NCI-H748 treated with DMSO at 0.1 percent for 48 hours (cell line): ENCODE measurements at places on chromosomes 1 and 21.

- DNase-seq, result no peak
Observed at GRCh38 chr1:158976219-158976618, 33.5 kb upstream of the IFI16 start.

GRCh38 chr1:167728818-167729410 is 7.1 kb downstream of the MPZL1 start:
- DNase-seq, result no peak

DNA sequence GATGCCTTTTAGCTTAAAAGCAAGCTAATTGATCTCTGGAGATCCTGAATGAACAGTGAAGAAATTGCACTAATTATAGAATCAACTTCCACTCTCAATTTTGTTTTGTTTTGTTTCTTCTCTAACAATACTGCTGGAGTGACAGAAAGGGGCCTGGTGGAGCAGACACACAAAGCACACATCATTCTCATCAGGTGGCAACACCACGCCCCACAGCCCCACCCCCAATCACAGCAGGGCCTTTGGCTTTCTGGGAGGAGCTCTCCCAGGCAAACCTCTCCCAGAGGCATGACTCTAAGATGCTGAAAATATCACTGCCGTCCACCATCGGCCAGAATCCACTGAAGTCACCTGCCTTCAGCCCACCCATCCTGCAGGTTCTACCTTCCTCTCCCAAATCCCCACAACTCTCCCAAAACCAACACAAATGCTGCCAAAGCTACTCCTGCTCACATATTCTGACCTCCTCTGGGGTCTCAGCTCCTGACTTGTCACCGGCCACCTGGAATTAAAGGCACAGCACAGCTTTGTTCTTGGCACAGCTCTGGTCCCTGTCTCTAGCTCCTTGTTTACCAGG is 120.7 kb downstream of the GRIK3 start:
- DNase-seq, result peak; percentile 73

DNA sequence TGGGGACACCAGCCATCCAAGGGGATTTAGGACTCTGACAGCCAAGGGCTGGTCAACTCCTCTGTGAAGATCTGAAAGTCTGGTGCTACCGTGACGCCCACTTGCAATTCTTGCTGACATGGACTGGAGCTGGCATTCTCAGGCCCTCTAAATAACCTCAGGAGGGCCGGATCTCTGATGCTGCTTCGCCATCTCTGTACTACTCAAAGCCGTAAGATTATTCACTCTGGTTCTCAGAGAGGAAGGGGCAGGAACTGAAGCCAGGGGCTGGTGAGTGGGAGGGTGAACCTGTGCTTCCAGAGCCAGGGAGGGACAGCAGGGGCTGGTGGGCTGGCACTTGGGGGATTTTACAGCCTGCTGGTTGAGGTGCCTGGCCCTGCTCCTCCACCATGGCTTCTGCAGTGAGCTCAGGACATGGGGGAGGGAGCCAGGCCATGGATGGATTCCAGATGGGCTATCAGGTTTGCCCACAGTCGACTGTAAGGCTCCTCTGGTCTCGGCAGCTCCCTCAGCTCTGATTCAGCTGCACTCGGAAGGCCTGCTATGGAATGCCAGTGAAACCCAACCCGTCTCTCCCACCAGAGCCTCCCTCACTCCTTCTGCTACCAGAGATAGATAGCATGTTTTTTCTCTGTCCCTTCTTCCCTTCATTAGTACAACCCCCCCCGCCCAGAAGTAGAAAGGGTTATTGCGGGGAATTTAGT is 84.5 kb downstream of the PLXNA2 start:
- no peak for DNase-seq

GRCh38 chr1:211591980-211592493 is 13.1 kb upstream of the SLC30A1 start:
- DNase-seq, result no peak

- no peak for DNase-seq
Observed at GRCh38 chr1:215660259-215660658, 93.2 kb downstream of the KCTD3 start.

DNA sequence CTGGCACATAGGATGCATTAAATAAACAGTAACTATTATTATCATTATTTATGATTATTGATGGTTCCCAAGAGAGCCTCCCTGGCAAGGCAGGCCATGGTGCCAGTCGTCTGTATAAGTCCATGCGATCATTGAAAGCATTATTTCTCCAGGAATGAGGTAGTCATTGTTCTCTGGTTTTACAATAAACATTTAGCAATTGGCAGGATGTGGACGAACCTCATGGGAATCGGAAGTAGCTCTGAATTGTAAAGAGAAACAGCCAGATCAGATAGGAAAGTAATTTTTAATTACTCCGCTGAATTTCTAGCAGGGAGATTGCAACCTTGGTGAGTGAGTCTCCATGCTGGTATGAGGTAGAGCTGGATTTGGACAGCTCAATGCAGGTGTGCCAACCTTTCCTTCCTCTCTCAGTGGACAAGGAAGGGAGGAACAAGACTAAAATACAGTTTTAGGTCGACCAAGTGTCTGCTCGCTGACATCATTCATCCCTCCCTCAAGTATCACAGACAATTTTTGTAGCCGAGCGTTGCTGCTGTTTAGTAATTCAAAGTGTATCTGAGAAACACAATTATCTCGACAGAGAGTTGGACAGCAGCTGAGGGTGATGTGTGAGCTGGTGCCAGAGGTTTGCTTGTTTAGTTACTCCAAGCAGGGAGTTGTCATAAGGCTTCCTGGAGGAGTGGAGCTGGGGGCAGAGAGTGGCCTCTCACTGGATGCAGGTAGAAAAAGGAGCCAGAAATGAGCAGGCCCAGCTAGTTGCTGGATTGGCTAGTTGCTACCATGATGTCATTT is 250.8 kb downstream of the KCNJ6 start:
- DNase-seq, result no peak

DNA sequence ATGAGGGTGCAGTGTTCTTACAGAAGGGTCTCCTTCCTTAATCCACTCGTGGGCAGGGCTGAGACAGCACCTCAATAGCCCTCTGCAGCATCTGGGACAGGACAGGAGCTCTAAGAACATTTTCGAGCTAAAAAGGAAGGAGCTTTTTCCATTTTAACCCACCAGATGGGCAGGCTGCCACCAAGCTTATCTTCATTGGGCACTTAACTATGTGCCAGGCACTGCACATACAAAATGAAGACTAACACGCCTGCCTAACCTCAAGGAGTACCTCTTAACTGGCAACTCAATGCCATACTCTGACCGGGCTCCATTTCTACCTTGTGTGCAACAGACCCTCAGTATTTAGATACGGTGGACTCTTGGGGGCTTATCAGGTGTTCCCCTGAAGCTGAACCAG is 48.2 kb downstream of the SSBP3 start:
- no peak for DNase-seq

DNA sequence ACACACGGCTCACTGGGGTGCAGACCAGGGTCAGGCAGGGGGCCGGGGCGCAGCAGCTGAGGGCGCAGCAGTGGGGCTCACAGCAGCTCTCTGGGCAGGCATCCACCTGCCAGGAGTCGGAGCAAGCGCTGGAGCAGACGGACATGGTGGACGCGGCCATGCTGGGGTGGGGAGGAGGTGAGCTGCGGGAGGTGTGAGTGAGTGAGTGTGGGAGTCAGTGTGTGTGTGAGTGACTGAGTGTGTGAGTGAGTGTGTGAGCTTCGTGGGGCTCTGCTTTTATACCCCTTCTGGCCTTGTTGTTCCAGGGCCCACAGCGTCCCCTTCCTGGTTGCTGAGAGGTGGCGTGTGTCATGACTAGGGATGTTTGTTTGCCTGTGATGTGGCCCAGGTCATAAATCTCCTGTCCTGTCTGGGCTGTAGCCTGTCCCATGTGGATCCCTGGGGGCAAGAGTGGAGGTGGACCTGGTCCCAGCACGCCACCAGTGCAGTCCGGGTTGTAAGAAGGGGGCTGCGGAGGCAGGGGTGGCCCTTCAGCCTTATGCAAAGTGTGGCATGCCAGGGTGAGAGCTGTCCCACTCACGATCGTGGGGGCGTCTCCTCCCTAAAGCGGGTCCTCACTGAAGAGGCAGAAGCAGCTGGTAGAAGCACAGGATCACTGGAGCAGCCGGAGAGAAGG is at the start of gene KRTAP10-1:
Gene KRTAP10-1, minus strand, starts transcription at position 205 of the 676 bp plus-strand sequence. Its CDS starts 45 bp downstream, at position 160.
- DNase-seq, result no peak

- no peak for DNase-seq
Observed at GRCh38 chr1:219817914-219818313, 110.4 kb downstream of the SLC30A10 start.
